Stimulated activated CD4-positive, alpha-beta T cell treated with anti-CD3 and anti-CD28 coated beads, Interleukin-15, amount 100 ng/mL, for 1 hour (primary cell): ENCODE measurements at places on chromosomes 1 and 21.

GRCh38 chr1:225257081-225257480, 170.8 kb downstream of the LBR start:
- no peak for DNase-seq

GRCh38 chr1:3413975-3414710, 40.3 kb upstream of the ARHGEF16 start:
- no peak for DNase-seq

GRCh38 chr21:36584980-36585940, 105.3 kb upstream of the CLDN14 start:
- DNase-seq, result no peak

DNA sequence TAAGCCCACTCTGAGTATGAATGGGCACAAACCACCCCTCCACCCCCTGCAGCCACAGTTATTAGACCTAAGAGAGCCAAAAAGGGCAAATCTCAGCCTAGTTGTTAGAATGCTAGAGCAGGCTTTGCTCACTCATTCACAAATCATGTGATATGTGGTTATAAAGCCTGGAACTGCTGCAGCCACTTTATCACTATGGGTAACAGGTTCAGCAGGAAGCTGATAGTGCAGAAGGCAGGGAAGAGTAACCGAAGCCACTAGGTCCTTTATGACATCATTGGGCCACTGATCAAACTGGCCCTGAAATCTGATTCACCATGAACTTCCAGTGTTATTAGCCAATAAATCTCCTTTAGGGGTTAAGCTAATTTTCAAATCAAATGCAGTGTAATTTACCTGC, 134.7 kb downstream of the GRIK1 start:
- no peak for DNase-seq

DNA sequence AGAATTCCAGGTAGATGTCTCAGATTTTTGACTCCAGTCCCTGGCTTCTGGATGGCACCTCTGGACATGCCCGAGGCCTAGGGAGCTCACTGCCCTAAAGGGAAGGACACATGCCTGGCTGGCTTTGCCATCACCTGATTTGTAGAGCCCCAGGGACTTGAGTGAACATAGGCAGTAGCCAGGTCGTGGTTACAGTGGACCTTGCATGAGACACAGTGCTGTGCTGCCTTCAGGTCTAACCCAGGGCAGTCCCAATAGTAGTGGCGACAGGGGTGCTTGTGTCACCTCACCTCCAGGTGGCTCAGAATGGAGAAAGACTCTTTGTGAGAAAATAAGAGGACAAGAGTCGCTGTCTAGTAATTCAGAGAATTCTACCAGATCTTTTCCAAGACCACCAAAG, 166.7 kb downstream of the USP25 start:
- no peak for DNase-seq

DNA sequence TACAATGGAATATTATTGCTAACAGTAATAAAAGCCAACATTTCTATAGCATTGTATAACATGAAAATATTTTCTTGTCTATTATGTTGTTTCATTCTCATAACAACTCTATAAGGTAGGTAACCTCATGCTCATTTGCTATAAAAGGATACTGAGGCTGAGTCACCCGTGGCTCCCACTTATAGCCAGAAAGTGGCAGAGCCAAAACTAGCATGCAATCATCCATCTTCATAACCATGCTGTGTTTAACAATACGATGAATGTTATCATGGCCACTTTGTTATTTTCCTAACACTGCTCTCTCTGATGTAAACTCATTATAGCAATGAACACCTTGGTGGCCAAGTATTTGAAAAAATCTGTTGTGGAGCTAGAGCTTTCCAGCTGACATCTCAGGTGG, 80.8 kb upstream of the JUN start:
- DNase-seq, result no peak

- DNase-seq, result no peak
Observed at GRCh38 chr1:235430991-235431390, 63.8 kb downstream of the TBCE start.

- DNase-seq, result no peak
Observed at GRCh38 chr1:56561227-56562019, 17.9 kb downstream of the PLPP3 start.
